ENCODE measurements at places on chromosomes 13 and 19. TPM values are rescaled to one million over a fixed set of nuclear protein-coding genes. Genes with fewer than 3 reads are reported as not detected.

CBARP gene
- 2.4 TPM for total RNA-seq

- DNase-seq, result peak; percentile 88
Observed at GRCh38 chr19:13116282-13117175, at the start of gene TRMT1. TSS of gene TRMT1 (minus strand) at chr19:13116740. CDS start at chr19:13116399, 341 bp downstream.

GRCh38 chr19:49809160-49809940 is 3.7 kb downstream of the FUZ start:
- peak; percentile 48 for DNase-seq

DNA sequence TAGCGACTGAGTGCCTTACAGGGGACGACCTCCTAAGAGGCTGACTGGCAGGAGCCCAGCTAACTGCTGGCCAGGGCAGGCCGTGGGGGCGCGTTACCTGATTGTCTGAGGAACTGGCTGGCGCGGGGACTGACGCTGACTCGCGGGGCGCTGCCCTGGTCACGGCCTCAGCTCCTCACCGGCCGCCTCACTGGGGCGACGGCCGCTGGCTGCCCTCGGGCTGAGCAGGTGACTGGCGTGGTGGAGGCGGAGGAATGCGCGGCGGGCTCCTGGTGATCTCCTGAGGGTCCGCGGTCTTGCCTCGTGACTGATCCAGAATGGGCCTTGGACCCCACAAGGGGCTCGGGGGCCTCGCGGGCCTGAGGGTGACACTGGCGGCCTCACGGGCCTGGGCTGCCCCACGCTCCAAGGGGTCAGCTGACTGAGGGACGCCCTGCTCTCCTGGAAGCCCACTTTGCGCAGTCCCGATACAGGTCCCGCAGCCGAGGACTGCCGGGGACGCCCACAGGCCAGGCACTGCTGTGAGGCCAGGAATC is 39.3 kb downstream of the SIGLEC7 start:
- no peak for DNase-seq

GRCh38 chr19:1574354-1575136 is 6.4 kb upstream of the MEX3D start:
- DNase-seq, result no peak

DNA sequence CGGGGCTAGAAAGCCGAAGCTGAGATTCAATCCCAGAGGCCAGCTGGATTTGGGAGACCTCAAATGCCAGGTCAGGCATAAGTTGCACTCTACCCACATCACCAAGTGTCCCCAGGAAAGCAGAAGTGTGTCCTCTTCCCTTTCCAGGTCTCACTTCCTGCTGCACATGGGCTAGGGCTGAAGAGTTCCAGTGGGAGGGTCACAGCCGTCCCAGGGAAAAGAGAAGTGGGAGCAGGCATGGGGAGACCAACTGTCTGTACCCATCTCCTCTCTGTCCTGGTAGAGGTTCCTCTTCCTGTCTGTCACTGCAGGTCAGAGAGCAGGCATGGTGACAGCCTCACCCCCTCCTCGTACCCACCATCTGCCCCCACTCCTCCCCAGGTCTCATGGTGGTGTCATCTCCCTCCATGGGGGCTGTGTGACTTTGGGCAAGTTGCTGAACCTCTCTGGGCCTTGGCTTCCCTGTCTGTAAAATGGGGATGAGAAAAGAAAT is 14.8 kb downstream of the AXL start:
- no peak for DNase-seq

DNA sequence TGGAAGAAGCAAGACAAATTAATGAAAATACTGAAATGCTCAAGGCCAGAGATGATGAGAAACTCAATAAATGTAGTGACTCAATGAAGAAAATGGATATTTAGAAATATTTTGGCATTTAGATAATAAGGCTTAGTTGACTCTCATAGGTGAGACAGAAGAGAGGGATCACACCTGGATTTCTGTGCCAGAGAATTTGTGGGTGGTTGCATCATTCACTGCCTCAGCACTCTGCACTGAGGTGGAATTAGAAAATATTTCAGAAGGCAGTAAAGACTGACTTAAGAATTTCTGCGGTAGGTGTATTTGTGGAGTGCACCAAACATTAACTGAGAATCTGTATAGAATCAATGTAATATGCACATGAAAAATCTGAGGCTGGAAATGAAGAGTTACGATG is 848.3 kb upstream of the PCDH9 start:
- no peak for DNase-seq

CLIP3 gene
- total RNA-seq, result 0.13 TPM

DNA sequence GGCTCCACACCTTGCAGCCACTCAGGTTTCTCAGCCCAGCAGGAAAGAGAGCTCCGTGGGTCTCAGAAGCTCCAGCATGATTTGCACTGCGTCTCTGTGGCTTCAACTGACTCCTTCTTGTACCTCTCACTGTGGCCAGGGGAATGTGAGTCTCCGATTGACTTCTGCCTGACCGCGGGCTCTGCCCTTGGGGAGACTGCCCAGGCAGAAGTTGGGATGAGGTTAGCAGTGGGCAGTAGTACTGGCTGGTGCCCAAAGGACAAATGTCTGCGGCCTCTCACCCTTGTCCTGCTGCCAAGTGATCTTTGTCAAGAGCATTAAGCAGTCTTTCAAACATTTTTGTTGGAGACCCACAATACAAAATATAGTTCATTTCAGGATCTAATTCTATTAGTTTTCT is 34.4 kb upstream of the FXYD3 start:
- no peak for DNase-seq

- no peak for DNase-seq
Observed at GRCh38 chr13:82719987-82720386, 1162.3 kb downstream of the SLITRK1 start.

ZNF560 gene
- total RNA-seq, result not detected

NDUFB7 gene
- total RNA-seq, result 482 TPM
